ENCODE measurements at places on chromosomes 16 and 17. TPM values are rescaled to one million over a fixed set of nuclear protein-coding genes. Genes with fewer than 3 reads are reported as not detected.
A peak's percentile ranks its signal among the peaks of the same experiment; 100 is the strongest.

DNA sequence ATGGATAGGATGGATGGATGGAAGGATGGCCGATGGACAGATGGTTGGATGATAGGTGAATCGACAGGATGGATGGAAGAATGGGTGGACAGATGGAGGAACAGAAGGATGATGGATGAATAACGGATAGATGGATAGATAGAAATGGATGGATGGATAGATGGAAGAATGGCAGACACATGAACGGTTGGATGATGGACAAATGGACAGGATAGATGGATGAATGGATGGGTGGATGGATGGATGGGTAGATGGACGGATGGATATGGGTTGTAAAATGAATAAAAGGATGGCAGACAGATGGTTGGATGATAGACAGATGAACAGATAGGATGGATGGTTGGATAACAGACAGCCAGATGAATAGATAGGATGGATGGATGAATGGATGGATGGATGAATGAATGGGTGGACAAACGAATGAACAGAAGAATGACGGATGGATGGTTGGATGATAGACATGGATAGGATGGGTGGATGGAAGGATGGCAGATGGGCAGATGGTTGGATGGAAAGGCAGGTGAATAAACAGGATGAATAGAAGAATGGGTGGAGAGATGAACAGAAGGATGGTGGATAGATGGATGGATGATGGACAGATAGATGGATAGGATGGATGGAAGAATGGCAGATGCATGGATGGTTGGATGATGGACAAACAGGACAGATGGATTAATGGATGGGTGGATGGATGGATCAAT is 55.9 kb downstream of the DYNLRB2 start:
- no peak for DNase-seq

- DNase-seq: peak; percentile 85
These were observed 14.6 kb upstream of the CD79B start for GRCh38 chr17:63946440-63947363.

DNA sequence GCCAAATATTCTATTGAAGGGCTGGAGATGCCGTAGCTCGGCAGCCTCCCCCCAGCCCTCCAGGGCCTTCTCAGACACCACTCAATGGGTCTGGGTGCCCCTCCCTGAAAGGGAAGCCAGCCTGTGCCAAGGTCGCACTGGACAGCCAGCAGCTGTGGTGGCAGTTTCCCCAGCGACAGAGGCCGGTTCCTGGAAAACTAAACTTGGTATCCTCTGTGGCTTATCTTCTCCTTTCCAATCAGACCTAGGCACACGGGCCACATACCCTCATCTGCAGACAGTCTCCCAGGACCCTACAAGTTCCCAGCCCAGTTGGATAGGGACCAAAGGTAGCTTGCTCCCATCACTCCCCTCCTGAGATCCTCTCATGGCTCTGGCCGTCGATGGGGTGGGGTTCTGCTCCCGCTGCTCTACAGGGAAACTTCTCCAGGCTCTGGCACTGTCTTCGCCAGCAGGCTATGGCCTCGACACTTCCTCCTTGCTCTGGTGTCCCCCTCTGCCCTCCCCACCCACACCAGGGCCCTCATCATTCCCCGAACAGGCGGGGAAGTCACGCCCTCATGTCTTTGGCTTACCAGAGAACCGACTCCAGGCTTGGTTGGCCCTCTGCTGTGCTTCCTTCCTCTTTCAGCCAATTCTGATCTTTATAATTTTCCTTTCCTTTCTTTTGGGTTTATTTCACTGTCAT is 18.3 kb upstream of the IL21R start:
- no peak for DNase-seq

DNA sequence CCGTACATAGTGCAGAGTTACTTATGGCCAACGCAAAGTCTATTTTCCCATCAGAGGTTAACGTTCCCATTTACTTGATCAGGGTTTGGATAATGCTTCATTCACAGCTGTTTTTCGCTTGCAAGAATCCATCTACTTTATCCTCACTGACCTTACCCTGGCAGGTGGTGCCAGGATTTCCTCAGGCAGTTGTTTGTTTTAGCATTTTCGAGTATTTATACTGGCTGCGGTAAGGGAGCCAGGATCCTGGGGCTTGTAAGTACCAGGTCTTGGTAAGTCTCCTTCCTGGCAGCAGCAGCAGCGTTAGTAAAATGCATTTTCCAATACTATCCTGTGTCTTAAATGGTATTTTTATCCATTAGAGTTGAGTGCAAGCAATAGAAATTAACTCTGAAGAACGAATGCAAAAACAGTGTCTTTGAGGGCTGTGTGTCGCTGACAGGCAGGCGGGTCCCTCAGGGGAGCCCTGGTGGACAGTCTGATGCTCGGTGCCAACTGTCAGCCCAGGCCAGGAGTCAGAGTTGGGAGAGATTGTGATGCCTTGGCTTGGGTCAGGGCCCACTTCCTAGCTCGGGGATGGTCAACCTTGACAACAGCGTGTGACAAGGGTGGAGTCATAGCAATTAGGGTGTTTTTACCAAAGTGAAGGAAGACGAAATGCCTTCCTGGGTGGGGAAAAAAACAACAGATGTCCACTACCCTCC is 92.4 kb upstream of the HSBP1 start:
- DNase-seq: no peak

- DNase-seq: no peak
These were observed 395.1 kb downstream of the SEC14L1 start for GRCh38 chr17:77535892-77536291.

DNA sequence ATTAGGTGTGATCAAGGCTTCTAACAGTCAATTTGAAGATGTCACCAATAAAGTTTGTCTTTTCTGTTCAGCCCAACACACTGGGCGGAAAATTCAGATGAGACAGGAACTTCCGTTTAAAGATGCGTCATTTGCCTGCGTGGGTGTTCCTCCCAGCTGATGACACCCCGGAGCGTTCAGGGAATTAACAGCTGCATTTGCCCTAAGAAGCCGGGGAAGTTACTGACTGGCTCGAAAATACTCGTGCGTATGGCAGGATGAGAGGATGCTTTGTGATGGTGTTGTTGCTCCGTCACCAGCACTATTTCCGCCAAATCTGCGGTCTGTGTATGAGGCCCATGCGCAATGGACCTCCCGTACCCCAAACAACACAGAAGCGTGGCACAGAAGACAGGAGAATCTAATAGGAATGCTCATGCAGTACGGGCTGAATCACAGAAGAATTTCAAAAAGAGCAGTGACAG is 11.9 kb upstream of the PVALEF start:
- no peak for DNase-seq

- no peak for DNase-seq
These were observed 38.4 kb upstream of the IRF8 start for GRCh38 chr16:85860413-85861094.

DNA sequence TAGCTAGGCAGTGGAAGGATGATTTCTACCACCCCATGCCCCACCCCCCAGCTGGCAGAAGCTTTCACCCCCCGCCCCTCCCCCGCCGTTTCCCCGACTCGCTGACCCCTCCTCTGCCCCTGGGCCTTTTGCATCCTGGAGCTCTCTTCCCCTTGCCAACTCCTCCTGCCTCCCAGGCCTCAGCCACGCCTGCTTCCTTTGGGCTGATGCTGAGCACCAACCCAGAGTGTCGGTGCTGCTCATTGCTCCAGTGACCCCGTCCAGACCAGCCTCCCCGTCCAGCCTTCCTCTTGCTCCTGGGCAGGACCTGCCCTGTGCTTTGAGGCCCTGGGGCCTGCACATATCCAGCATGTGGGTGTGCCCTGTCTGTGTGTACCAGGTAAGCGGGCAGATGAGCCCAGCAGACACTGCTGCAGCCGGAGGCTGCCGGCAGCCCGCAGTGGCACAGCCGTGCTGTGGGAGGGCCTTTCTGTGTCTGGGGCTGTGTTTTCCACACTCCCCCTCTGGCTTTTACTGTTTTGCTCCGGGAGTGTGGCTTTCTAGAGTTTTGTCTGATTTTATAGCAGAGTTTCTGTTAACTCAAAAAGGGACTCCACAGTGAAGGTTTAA is 72.9 kb downstream of the JPH3 start:
- no peak for DNase-seq

DNA sequence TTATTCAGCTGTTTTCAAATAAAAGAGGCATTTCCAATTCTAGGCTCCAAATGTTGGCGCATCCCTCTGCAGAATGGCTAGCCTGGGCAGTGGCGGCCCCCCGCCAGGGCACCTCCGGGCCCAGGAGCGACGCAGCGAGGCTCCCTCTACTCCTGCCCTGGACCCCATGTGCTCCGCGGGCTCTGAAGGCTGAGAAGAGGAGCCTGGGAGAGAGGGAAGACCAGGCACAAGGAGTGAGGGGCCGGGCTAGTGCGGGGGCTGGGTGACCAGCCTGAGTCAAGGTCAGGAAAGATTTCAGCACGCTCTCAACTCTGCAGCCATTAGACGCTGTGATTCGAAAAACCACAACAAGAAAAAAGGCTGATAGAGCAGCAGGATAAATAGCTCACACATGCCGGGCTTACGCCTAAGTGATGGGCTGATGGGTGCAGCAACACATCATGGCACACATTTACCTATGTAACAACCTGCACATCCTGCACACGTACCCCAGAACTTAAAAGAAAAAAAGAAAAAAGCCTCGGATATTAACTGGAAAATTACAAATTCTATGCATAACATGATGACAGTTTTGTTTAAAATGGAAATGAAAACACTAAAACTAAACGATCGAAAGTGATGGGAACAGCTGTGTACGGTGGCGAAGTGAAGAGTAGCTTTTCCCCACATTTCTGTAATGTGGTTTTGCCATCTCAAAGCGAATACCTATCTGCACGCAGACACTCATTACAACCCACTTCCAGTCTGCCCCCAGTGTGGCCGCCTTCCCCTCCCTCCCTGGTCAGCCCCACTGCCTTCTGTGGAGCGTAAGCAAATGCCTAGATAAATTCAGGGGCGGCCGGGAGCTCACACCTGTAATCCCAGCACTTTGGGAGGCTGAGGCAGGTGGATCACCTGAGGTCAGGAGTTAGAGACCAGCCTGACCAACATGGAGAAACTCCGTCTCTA is 44.4 kb downstream of the MAP1LC3B start:
- DNase-seq: no peak

DNA sequence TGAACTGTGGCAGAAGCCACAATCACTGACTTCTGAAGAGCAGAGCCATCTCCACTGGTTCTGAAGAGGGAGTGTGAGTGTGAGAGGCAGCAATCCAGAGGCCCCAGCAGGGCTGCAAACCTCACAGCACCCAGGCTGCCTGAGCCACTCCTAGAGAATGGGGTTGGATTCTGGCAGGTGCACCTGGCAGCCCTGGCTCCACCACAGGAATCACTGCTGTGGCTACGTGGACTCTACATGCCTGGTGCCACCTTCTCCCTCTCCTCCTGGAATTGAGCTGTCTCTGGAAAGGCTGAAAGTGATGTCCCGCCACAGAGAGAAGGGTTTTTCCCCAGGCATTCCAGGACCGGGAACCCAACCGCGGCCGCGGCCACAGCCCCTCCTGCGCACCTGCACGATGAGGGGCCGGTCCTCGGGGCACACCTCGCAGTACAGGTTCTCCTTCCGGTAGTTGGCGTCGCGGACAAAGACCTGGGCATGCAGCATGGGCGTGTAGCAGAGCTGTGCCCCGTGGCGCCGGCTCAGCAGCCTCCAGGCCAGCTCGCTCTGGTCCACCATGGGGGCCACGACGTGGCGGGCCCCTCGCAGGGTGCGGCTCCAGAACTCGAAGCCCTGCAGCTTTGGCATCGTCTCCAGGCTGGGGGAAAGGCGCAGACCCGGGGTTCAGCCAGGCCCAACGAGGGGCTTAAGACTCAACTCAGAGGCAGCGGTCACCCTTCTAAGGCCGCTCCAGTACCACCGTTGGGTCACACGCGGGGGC is 991 bp downstream of the DUS1L start:
- DNase-seq: peak; percentile 65

- DNase-seq: no peak
These were observed 120.6 kb downstream of the SALL1 start for GRCh38 chr16:51030516-51030915.

DNA sequence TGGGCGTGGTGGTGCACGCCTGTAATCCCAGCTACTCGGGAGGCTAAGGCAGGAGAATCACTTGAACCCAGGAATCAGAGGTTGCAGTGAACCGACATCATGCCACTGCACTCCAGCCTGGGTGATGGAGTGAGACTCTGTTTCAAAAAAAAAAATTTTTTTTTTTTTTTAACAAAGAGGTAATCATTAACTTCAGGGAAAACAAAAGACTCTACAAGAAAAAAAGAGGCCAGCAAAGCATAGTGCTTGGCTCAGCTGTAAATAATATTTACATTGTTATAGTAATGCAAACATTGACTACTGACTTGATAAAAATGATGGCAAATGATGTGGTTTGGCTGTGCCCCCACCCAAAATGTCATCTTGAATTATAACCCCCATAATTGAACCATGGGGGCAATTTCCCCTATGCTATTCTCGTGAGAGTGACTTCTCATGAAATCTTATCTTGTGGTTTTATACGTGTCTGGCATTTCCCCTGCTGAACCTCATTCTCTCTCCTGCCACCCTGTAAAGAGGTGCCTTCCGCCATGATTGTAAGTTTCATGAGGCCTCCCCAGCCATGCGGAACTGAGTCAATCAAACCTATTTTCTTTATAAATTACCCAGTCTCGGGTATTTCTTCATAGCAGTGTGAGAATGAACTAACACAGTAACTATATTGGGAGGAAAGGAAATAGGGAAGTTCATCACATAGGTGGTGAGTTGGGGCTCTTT is 12.7 kb upstream of the SSTR2 start:
- no peak for DNase-seq

- DNase-seq: peak; percentile 76
These were observed 43.5 kb downstream of the ST3GAL2 start for GRCh38 chr16:70395345-70395901.

DNA sequence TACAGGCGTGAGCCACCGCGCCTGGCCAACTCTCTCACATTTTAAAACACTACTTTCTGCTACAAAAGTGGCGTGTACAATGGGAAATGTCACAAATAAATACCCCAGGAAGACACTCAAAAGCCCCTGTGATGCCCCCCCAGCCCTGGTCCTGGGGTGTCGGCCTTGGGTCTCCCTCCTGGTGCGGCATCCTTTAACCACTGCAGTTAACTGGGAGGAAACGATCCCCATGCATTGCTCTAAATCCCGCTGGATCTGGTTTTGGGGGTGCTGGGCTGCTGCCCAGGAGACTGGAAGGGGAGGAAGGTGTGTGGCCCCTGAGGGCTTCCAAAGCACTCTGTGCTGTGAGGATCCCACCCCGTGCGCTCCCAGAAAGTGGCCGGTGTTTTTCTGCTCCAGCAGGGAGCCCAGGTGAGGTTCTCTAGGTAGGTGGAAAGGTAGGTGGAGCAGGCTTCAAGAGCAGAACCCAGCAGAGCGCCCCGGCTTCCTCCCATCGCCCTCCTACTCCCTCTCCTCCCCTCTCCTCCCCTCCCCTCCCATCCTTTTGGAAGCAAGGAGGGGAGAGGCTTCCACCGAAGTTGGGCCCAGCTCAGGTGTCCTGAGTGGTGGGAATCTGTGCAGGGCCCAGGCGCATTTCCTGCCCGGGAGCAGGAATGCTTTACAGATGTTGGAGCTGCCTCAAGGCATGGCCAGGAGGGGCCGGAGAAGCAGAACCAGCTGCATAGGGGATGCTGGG is 363.3 kb downstream of the SEC14L1 start:
- DNase-seq: no peak

GRCh38 chr17:76670718-76671122 is 27.2 kb upstream of the ST6GALNAC1 start:
- no peak for DNase-seq

- no peak for DNase-seq
These were observed 7.5 kb downstream of the ANKS3 start for GRCh38 chr16:4726616-4727015.

- DNase-seq: no peak
These were observed 540.4 kb upstream of the CDH11 start for GRCh38 chr16:65662256-65662655.

Gene ABAT
- 6.7 TPM for total RNA-seq

Gene NPIPB8
- total RNA-seq: 1.6 TPM

Gene COG7
- 21.0 TPM for total RNA-seq

Gene HS3ST3B1
- 1.6 TPM for total RNA-seq

Gene NHLRC4
- total RNA-seq: 2.5 TPM

Gene TP53TG3D
- total RNA-seq: not detected

Gene NOD2
- total RNA-seq: not detected

Gene HSPB9
- total RNA-seq: not detected
